ENCODE measurements at places on chromosomes 1 and 21. TPM values are rescaled to one million over a fixed set of nuclear protein-coding genes. Genes with fewer than 3 reads are reported as not detected.

GRCh38 chr1:173175514-173176145 is 31.5 kb downstream of the TNFSF4 start:
- peak; percentile 21 for DNase-seq

GRCh38 chr1:176466514-176466913 is 3.5 kb downstream of the PAPPA2 start:
- peak; percentile 3 for DNase-seq

CSF3R gene
- 129 TPM for total RNA-seq

EPHA10 gene
- not detected for total RNA-seq

DNA sequence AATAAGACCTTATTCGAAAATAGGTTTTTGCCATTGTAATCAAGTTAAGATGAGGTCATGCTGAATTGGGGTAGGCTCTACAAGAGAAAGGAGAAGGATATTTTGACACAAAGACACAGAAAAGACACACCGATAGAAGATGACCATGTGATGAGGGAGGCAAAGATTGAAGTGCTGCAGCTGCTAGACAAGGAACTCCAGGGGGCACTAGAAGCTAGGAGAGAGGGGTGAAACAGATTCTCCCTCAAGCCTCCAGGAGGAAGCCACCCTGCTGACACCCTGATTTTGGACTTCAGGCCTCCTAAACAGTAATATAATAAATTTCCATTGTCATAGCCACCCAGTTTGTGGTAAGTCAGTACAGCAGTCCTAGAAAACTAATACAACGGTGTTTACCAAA is 506.8 kb upstream of the CAMK1G start:
- no peak for DNase-seq
